ENCODE measurements at places on chromosomes 12 and 14.

- H3K4me1 ChIP-seq, result no peaks in the 10 kb centered on the region
- H3K27me3 ChIP-seq, result no peaks in the 10 kb centered on the region
- no peak overlapping the region for H3K4me3 ChIP-seq
- H3K36me3 ChIP-seq, result no peaks in the 10 kb centered on the region
- DNase-seq, result no peak
- H3K27ac ChIP-seq, result no peak overlapping the region
These were observed 372.7 kb downstream of the IPO8 start for GRCh38 chr12:30323008-30323407.

- H3K4me3 ChIP-seq, result no peak overlapping the region
- H3K36me3 ChIP-seq, result peaks cover 18% of the 10 kb centered on the region
- H3K27me3 ChIP-seq, result no peaks in the 10 kb centered on the region
- H3K4me1 ChIP-seq, result no peaks in the 10 kb centered on the region
- no peak for DNase-seq
- no peak overlapping the region for H3K27ac ChIP-seq
These were observed 64.6 kb downstream of the ATG14 start for GRCh38 chr14:55347040-55347439.

DNA sequence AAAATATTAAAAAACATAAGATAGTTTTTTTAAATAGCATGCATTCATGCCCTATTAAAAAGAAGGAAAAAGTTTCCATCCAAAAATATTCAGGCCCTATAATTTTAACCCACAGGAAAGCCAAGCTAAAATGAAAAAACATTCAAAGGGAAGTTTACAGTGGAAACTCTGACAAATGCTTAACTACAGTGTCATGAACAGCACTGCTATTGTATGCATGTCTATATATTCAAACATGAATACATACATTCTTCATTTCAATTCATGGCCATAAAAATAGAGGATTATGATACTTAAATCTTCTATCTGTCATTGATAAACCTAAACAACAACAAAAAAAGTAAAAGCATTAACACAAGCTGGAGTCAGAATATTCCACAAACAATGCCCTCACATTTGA lies 67.4 kb downstream of the PPP2R5E start:
- no peak overlapping the region for H3K4me3 ChIP-seq
- H3K27me3 ChIP-seq, result no peaks in the 10 kb centered on the region

GRCh38 chr14:81245771-81246170 lies 25.0 kb upstream of the GTF2A1 start:
- H3K27me3 ChIP-seq, result no peaks in the 10 kb centered on the region
- no peak overlapping the region for H3K27ac ChIP-seq
- H3K4me1 ChIP-seq, result no peaks in the 10 kb centered on the region
- H3K4me3 ChIP-seq, result no peak overlapping the region
- no peaks in the 10 kb centered on the region for H3K36me3 ChIP-seq

DNA sequence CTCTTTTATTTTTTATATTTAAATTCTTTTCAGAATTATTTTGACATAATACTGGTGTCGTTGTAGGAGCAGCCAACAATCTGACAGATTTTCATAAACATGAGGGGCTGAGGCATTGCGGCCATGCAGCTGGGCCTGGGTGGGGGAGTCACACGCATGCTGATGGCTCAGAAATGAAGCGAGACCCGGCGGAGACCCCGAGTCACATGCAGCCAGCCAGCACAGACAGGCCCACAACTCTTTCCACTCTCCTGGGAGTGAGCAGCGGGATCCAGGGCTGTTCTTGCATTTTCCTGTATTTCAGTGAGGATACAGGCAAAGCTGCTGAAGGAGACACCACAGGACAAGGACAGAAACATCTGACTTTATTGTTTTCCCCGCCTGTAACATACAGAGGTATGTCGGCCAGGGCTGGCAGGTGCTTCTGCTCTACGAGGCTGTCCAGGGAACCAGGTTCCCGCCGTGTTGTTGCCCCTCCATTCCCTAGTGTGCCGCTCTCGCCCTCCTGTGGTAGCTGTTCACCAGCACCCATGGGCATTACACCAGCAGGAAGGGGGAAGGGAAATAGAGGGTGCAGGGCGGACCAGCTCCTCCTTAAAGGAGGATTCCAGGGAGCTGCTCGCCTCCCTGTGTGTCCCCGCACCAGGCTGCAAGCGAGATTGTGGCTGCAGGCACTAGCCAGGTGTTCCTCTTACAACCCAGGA lies 30.5 kb downstream of the FZD10 start:
- no peak overlapping the region for H3K4me3 ChIP-seq
- H3K36me3 ChIP-seq, result no peaks in the 10 kb centered on the region
- no peak for DNase-seq

DNA sequence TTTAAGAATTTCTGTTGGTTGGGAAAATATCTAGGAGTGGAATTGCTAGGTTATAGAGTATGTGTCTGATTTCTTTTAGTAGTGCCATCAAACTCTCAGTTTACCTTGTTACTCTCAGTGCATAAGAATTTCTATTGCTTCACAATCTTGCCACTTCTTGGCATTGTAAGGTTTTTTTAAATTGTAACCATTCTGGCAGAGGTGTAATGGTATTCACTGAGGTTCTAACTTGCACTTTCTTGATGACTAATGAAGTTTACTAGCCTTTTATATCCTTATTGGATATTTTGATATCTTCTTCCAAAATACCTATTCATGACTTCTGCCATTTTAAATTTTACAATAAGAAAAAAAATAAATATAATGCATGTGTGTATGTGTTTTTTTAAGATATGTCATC lies 478.0 kb downstream of the NAV3 start:
- H3K4me1 ChIP-seq, result no peaks in the 10 kb centered on the region
- no peak overlapping the region for H3K27ac ChIP-seq

DNA sequence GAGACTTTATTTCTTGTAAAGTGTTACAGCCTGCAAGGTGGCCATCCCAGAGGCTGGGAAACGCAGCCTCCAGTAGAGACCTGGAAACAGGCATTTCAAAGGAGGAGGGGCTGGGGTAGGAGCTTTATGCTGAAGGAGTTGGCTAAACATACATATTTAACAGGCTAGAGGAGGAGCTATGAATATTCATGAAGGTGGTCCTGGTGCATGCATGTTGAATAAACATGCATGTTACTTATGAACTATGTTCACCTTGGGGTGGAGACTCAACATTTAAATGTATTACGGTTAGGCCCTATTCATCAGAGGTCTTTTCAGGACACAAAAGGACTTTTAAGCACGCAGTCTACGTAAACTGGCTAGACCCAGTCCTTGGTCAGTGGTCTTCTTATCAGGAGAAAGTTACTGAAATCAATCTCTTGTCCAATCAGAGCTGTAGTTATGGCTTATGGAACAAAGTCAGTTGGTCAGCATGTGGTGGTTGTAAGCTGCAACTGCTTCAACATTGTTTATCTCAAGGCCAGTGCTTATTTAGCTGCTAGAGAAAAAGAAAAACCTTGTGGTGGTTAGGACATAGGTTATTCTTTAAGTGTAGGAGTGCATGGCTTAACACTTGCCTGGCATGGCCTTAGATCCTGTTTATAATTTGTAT lies 11.4 kb upstream of the ARF6 start:
- DNase-seq, result no peak
- no peaks in the 10 kb centered on the region for H3K4me1 ChIP-seq
- H3K27ac ChIP-seq, result no peak overlapping the region
- H3K36me3 ChIP-seq, result no peaks in the 10 kb centered on the region
- no peak overlapping the region for H3K4me3 ChIP-seq
- H3K27me3 ChIP-seq, result no peaks in the 10 kb centered on the region

DNA sequence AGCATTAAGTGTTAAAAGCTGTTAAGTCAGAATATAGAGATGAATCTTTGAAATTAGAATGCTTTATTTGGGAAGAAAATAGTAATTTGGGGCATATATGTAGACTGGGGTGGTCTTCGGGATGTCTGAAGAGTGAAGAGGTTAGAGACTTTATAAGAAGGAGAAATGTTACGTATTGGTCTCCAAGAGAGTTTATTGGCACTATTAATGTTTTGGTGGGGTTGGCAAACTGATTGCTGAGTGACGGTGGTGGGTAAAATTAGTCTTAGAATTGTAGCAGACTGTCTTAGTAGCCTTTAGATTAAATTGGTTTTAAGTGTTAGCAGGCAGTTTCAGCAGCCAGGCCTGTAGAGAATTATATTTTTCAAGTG lies 4.9 kb upstream of the ATP23 start:
- no peaks in the 10 kb centered on the region for H3K36me3 ChIP-seq
- no peaks in the 10 kb centered on the region for H3K27me3 ChIP-seq
- peaks cover 16% of the 10 kb centered on the region for H3K4me1 ChIP-seq
- peak overlapping the region; percentile 71 for H3K27ac ChIP-seq

DNA sequence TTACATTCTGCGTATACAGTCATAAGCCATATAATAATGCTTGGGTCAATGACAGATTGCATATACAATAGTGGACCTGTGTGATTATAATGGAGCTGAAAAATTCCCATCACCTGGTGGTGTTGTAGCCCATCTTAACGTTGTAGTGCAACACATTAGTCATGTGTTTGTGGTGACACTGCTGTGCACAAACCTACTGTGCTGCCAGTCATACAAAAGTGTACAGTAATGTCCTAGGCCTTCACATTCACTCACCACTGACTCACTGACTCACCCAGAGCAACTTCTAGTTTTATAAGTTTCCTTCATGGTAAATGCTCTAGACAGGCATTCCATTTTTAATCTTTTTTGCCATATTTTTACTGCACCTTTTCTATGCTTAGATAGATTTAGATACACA lies 194.8 kb upstream of the SEL1L start:
- H3K4me1 ChIP-seq, result no peaks in the 10 kb centered on the region
- no peak overlapping the region for H3K4me3 ChIP-seq
- no peaks in the 10 kb centered on the region for H3K36me3 ChIP-seq

GRCh38 chr14:59265808-59266207 lies 77.3 kb downstream of the DAAM1 start:
- H3K36me3 ChIP-seq, result peaks cover 23% of the 10 kb centered on the region
- H3K27ac ChIP-seq, result no peak overlapping the region
- no peaks in the 10 kb centered on the region for H3K4me1 ChIP-seq

- no peak overlapping the region for H3K4me3 ChIP-seq
- no peak overlapping the region for H3K27ac ChIP-seq
- peak; percentile 47 for DNase-seq
- H3K36me3 ChIP-seq, result peaks cover 27% of the 10 kb centered on the region
- H3K27me3 ChIP-seq, result no peaks in the 10 kb centered on the region
These were observed 16.3 kb downstream of the RAPGEF3 start for GRCh38 chr12:47742253-47742825.

DNA sequence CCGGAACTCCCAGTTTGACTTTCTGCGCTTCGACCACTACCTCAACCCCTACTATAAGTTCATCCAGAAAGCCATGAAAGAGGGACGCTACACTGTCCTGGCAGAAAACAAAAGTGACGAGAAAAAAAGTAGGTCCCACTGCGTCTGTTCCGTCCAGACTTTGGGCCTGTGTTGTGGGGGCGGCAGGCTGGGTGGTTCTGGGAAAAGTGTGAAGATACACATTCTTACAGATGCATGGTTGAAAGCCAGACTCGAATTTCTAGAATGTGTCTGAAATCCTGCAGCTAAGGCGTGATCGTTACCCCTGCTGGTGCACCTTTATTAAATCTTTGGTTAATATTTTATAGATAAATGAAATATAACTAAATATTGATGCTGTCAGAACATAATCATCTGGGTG lies 14.6 kb downstream of the SFSWAP start:
- no peak overlapping the region for H3K4me3 ChIP-seq
- no peak for DNase-seq
- H3K27ac ChIP-seq, result no peak overlapping the region
- H3K27me3 ChIP-seq, result no peaks in the 10 kb centered on the region
- peaks cover 96% of the 10 kb centered on the region for H3K36me3 ChIP-seq

GRCh38 chr12:89185889-89186288 lies 166.4 kb downstream of the DUSP6 start:
- no peaks in the 10 kb centered on the region for H3K36me3 ChIP-seq
- H3K27ac ChIP-seq, result no peak overlapping the region

DNA sequence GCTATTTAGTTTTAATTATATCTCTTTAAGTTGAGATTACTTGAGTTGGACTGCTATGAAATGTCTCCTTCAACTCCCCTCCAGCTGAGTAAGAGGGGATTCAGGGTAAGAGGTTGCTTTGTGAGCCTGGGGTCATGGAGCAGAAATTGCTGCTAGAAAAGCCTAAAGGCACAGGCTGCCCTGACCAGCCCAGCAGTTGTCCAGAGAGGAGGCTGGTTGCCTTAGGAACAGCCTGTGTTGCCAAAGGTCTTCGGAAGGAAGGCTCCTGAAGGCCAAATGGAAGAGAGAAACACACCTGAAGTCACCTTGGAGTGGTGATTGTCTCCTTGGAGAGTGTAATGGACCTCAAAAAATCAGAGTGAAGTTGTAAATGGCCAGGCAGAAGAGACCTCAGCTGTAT lies 235.5 kb upstream of the PDE3A start:
- H3K4me1 ChIP-seq, result no peaks in the 10 kb centered on the region
- no peak overlapping the region for H3K27ac ChIP-seq
- no peak for DNase-seq
